Karpas-422 (cell line): ENCODE measurements at places on chromosomes 4 and X. TPM values are rescaled to one million over a fixed set of nuclear protein-coding genes. Genes with fewer than 3 reads are reported as not detected.

COL4A5 gene
- total RNA-seq: not detected in 2 replicates

PDHA2 gene
- total RNA-seq: not detected in 2 replicates

CLDN34 gene
- not detected in 2 replicates for total RNA-seq

SPATA4 gene
- not detected in 2 replicates for total RNA-seq

RADX gene
- total RNA-seq: 18.4 and 22.7 TPM in 2 replicates

MEPE gene
- total RNA-seq: not detected in 2 replicates

TASL gene
- 0.30 and 1.5 TPM in 2 replicates for total RNA-seq

DNA sequence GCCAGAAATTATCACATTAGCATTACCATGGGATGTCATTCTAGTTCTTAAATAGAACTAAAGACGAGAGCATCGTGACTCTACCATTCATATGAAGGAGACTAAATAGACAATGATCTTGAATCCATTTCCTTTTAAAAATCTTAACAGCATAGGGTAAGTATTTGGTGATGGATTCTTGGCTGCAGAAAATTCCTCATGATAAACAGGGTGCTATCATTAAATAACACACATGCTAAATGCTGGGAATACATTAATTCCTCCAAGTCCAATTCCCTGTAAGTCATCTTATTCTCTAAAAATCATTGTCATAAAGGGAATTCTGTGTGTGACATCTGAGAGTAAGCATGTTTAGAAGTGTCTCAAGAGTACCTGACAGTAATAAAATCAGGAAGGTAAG is 470.4 kb upstream of the MAGEB2 start:
- no peaks in the 10 kb centered on the region for H3K27me3 ChIP-seq

- H3K4me3 ChIP-seq: no peak overlapping the region
- no peak overlapping the region for H3K27ac ChIP-seq
- H3K36me3 ChIP-seq: no peaks in the 10 kb centered on the region
- no peaks in the 10 kb centered on the region for H3K4me1 ChIP-seq
Observed at GRCh38 chr4:176443117-176443516, 123.4 kb downstream of the SPCS3 start.

- H3K4me3 ChIP-seq: no peak overlapping the region
- peaks cover 1% of the 10 kb centered on the region for H3K4me1 ChIP-seq
- DNase-seq: no peak
Observed at GRCh38 chr4:2254665-2255500, 7.0 kb downstream of the MXD4 start.

GRCh38 chrX:19747652-19748610 is 139.5 kb downstream of the SH3KBP1 start:
- H3K4me3 ChIP-seq: no peak overlapping the region
- peak; percentile 78 for DNase-seq
- H3K36me3 ChIP-seq: 0 out of 2 replicates have a peak, but pooled peaks cover 13% of the 10 kb centered on the region
- peak overlapping the region; percentile 83 for H3K27ac ChIP-seq
- peaks cover 87% of the 10 kb centered on the region for H3K4me1 ChIP-seq

GRCh38 chr4:176437756-176438155 is 118.0 kb downstream of the SPCS3 start:
- H3K27ac ChIP-seq: no peak overlapping the region
- H3K27me3 ChIP-seq: no peaks in the 10 kb centered on the region
- H3K4me1 ChIP-seq: no peaks in the 10 kb centered on the region
- DNase-seq: no peak
- no peak overlapping the region for H3K4me3 ChIP-seq

DNA sequence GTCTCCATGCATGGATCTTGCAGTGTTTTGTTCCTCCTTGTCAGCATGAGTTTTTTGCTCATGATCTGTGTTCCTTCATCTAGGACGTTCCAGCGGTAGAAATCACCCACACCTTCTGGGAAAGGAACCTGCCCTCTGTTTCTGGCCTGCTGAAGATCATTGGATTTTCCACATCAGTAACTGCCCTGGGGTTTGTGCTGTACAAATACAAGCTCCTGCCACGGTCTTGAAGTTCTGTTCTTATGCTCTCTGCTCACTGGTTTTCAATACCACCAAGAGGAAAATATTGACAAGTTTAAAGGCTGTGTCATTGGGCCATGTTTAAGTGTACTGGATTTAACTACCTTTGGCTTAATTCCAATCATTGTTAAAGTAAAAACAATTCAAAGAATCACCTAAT is 88.2 kb downstream of the MAOA start:
- no peak overlapping the region for H3K4me3 ChIP-seq
- H3K36me3 ChIP-seq: no peaks in the 10 kb centered on the region
- H3K4me1 ChIP-seq: no peaks in the 10 kb centered on the region
- no peak for DNase-seq

- no peak overlapping the region for H3K4me3 ChIP-seq
- H3K27me3 ChIP-seq: no peaks in the 10 kb centered on the region
- no peak overlapping the region for H3K27ac ChIP-seq
- H3K4me1 ChIP-seq: no peaks in the 10 kb centered on the region
Observed at GRCh38 chr4:168853770-168854169, 156.3 kb downstream of the CBR4 start.
